Activated naive CD8-positive, alpha-beta T cell treated with anti-CD3 and anti-CD28 coated beads, Interleukin-2, amount 50 U/mL, for 16 hours (primary cell): ENCODE measurements at places on chromosomes 12 and 14.

GRCh38 chr14:53947452-53948204, 9.0 kb downstream of the BMP4 start:
- DNase-seq: no peak

DNA sequence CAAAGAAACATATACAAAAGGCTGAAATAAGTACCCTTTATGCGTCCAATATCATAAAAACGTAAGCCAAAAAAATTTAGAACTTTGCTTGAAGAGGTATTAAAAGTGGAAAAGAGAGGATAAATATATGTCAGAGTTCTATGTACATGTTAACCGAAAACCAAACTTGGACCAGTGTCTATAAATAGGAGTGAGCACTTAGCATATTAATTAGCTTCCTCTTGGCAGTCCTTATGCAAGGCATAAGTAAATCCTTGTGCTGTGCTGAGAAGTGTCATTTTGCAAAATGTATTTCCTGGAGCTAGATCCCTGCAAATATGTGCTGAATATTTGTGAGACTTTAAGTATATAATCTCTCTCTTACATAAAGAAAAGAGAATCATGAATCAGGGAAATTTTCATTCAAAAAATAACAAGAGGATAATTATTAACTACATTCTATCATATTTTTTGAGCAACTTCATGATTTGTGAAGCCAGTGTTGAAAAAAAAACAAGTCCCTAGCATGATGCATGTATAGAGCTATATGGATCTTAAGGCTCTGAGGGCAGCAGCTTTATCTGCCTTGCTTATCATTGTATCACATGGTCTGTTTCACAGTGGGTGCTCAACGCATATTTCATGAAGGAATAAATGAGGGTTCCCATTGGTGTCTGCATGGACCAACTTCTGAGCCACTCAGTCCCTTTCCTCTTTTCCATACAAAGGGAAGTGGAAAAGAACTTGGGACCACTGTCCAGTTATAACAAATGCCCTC, 326.1 kb downstream of the PDZRN4 start:
- no peak for DNase-seq

- no peak for DNase-seq
Measured at GRCh38 chr12:106138357-106138632, 459 bp downstream of the NUAK1 start.

DNA sequence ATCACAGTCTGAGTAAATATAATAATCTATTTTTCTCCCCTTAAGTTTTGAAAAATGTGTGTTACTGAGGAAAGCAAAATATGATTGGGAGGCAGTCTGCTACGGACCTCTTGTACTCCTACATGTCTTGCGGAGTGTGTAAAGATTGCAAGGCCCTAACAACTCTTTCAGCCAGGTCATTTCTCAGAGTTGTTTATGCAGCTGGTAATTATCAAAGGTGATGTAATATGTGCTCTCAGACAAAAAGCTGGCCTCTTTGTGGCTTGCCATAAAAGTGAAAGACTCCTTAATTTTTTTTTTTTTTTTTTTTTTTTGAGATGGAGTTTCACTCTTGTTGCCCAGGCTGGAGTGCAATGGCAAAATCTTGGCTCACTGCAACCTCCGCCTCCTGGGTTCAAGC, 40.5 kb upstream of the MON2 start:
- no peak for DNase-seq
